Lower lobe of right lung (tissue), 2 donors: ENCODE measurements at places on chromosomes 16 and 17.

DNA sequence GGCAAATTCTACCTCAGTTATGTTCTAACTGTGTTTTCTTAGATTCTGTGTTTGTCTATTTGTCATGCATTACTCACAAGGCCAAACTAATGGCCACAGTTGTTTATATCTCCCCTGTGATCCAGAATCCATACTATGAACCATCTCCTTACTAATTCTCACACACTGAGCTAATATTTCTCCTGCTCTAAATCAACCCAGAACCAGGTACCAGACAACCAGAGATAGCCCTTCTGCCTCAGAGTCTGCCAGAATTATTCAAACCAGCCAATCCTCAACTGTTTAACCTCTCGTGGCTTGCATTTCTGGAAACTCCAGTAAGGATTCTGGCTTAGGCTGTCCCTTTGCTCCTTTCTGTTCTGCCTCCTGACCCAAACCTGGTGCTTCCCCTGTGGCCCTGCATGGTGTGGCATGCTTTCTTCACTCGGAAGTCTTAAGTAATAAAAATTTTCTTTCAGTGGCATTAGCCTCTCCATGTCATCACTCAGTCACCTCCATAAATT is 59.4 kb downstream of the EFCAB5 start:
- DNase-seq = no peak

GRCh38 chr17:1960545-1960912 is 64.6 kb downstream of the RTN4RL1 start:
- DNase-seq = no peak

- DNase-seq = no peak
Observed at GRCh38 chr17:19686400-19687090, 29.8 kb downstream of the SLC47A2 start.

- DNase-seq = no peak
Observed at GRCh38 chr17:31579265-31579664, 187.8 kb downstream of the RAB11FIP4 start.

GRCh38 chr16:89370601-89371000 is 119.8 kb downstream of the ANKRD11 start:
- DNase-seq = no peak

DNA sequence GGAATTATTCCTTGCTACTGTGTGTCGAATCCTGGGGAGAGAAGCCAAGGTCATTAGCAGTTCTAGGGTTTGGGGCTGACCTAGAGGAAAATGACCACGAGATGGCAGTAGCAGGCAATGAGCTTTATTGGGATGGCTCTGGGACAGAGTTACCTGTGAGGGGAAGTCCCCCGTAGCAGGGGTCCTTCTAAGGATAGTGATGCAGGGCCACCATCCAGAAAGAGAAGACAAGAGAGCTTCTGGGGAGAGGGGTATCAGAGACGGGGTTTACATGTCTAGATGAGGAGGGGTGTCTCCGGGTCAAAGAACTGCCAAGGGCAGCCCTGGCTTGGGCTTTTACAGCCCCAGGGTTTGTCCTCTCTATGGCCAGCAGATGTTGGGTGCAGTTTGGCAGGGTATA is 6.4 kb upstream of the GGT6 start:
- DNase-seq = peak; percentile 39

DNA sequence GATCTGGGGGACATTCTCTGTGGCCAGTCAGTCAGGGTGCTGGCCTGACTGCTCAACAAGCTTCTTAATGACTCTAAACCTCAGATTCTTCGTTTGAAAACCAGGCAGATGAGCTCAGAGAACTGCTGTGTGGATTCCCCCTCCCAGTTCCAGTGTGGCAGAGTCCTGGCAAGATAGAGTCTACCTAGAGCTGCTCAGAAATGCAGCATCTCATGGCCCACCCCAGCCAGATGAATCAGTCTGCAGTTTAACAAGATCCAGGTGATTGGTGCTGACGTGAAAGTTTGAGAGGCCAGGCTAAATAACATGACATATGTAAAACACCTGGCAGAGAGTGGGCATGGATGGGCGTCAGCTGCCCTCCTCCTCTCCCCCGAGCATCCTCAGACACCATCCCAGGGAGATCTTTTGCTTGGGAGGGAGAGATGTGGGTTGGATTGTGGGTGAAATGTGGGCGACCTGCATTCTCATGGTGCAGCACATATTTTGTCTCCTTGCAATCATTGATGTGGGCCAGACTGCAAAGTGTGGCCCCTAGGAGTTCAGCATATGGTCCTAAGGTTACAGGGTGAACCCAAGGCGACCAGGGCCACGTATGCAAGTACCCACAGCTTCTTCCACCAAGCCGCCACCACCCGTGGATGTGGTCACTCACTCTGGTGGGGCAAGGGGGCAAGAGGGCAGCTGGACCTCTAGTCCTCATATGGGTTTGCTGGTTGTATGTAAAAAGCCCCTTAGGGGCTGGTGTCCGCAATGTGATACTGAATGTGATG is 19.5 kb downstream of the SOCS3 start:
- DNase-seq = no peak

- no peak for DNase-seq
Observed at GRCh38 chr17:65446838-65447526, 114.5 kb downstream of the AXIN2 start.

- DNase-seq = no peak
Observed at GRCh38 chr17:74218436-74218835, 5.1 kb downstream of the TTYH2 start.

DNA sequence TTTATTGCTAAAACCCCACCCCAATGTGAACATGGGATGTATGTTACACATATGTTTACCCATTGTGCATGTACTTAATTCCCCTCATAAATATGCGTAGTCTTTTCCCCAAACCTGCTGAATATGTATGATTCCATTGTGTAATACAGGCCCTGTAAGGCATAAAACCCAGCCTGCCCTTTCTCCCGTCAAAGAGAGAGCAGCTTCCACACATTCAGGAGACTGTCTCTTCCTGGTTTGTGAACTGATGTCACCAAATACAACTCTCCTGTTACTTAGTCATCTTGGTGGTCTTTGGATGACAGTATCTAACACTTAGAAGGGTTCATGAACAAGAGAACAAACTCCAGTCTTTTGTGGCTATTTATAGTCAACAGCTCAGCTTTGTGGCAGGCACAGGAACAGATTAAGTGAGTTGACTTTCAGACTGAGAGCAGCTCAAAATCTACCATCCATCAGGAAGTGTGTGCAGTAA is 24.7 kb upstream of the TMC7 start:
- DNase-seq = no peak

- no peak for DNase-seq
Observed at GRCh38 chr17:6780886-6781285, 4.9 kb downstream of the FBXO39 start.

DNA sequence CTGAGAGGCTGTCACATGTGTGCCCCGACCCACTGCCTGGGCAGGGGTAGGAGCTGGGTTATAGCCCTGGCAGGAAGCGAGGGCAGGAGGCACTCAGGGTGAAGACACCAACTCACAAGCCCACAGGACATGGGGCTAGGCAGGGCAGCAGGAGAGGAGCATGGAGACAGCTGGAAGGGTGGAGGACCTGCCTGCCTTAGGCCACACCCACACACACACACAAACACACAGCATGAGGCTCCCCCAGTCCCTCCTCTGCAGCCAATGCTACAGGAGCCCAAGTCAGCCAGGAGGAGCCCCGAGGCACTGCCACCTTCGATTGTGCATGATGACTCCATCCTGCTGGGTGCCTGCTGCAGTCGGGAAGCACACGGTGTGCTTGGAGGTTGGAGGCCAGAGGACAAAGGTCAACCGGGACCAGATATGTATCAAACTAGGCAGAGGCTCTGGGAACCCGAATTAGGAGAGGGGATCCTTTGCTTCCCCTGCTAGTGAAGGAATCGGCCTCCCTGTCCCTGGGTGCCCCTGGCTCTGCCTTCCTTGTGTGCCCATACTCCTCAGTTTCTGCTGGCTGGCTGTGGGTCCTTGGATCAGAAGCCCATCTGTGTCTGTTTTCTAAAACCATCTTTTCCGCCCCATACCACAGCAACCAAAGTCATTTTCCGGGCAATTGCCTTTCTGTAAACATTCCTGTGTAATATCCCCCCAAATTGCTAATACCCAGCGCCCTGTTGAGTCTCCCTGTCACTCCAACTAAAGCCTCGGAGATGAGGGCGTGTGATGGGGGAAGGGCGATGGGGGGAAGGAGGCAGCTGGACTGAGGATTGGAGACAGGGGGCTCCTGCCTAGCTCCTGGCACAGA is 20.5 kb downstream of the SRCIN1 start:
- no peak for DNase-seq

GRCh38 chr16:57147381-57148221 is 38.2 kb downstream of the PSME3IP1 start:
- no peak for DNase-seq

- peak; percentile 10 for DNase-seq
Observed at GRCh38 chr17:194828-195602, 13.6 kb upstream of the DOC2B start.

DNA sequence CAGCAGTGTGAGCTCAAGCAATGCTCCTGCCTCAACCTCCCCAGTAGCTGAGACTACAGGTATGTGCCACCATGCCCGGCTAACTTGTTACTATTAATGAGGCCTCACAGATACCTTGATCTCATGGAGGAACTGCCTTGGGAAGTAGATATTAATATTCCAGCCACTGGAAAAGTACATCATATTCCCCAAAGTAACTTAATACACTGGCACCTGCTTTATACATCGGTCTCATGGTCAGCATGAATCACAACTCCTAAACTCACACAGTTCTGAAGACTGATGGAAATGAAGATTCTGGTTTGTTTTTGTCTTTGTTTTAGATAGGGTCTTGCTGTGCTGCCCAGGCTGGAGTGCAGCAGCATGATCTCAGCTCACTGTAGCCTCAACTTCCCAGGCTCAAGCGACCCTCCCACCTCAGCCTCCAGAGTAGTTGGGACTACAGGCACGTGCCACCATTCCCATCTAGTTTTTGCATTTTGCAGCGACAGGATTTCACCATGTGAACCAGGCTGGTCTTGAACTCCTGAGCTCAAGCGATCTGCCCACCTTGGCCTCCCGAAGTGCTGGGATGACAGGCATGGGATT is 28.2 kb downstream of the ADCY9 start:
- DNase-seq = no peak

- DNase-seq = no peak
Observed at GRCh38 chr17:38994026-38994425, 26.8 kb upstream of the FBXO47 start.

- DNase-seq = no peak
Observed at GRCh38 chr17:9217151-9218056, 196.1 kb downstream of the NTN1 start.

DNA sequence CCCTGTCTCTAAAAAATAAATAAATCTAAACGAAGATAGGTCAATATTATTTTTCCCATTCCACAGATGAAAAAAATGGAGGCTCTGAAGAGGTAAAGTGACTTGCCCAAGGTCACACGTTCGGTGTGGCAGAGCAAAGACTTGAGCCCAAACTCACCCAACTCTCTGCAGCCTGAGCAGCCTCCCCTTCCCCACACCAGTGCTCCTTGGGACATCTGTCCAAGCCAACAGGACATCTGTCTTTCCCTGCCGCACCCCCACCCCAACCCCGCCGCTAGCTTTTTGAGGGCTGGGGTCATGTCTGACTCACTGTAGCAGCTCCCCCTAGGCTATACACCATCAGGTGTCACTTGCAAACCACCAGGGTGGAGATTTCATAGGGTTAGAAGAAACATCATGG is 5.2 kb upstream of the BEAN1 start:
- DNase-seq = no peak

DNA sequence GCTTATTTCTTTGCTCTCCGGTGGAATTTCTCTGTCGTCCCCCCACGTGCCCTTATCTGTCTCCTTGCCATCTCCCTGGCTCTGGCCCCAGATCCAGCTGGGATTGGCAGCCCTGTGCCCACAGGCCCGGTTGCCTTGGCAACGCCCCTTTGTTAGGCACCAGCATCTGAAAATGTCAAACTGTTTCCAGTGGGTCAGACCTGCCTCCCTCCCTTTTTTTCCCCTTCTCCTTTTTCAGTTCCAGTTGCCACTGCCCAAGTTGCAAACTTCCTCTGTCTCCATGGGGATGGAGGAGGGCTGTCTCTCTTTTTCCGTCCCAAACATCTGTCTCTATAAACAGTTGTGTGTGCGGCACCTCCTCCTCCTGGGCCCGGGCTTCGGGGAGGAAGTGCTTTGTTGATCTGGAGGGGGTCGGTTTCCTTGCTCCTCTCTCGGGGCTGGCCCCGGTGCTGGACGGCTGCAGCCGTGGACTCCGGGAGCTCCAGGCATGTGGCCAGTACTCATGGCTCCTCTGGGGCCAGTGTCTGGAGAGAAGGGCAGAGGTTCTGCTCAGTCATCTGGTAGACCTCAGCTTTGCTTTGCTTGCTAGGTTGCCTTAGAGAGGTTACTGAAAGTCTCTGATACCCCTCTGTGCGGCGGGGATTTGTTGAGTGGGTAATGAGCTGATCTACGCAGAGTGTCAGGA is 35.3 kb downstream of the SOCS3 start:
- DNase-seq = peak; percentile 81

- DNase-seq = no peak
Observed at GRCh38 chr16:71368958-71369357, 10.4 kb downstream of the CALB2 start.

DNA sequence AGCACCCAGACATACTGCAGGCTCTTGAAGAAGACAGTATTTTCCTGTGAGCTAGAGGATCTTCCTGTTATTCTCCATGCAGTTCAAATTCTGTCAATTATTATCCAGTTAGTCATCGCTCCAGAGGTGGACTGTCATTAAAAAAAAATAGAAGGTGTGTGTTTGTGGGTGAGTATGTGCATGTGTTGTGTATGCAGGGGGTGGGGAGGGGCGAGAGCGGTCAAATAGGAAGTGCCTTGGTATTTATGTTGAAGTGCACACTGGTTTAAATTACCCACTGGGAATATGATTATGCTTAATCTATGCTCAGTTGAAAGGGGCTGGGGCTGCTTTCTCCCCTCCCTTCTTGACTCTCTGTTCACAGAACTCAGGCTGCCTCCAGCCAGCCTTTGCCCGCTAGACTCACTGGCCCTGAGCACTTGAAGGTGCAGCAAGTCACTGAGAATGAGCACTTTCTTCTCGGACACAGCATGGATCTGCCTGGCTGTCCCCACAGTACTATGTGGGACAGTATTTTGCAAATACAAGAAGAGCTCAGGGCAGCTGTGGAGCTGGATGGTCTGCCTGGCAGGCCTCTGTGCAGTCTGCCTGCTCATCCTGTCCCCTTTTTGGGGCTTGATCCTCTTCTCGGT is at the start of gene HSD17B2:
TSS of gene HSD17B2 (plus strand) at position 273 of the 632 bp plus-strand sequence. CDS start at position 445, 172 bp downstream.
- DNase-seq = no peak

GRCh38 chr17:14032234-14032633 is 37.1 kb upstream of the COX10 start:
- no peak for DNase-seq

- DNase-seq = peak; percentile 73
Observed at GRCh38 chr17:42819939-42820535, 4.0 kb downstream of the BECN1 start.

DNA sequence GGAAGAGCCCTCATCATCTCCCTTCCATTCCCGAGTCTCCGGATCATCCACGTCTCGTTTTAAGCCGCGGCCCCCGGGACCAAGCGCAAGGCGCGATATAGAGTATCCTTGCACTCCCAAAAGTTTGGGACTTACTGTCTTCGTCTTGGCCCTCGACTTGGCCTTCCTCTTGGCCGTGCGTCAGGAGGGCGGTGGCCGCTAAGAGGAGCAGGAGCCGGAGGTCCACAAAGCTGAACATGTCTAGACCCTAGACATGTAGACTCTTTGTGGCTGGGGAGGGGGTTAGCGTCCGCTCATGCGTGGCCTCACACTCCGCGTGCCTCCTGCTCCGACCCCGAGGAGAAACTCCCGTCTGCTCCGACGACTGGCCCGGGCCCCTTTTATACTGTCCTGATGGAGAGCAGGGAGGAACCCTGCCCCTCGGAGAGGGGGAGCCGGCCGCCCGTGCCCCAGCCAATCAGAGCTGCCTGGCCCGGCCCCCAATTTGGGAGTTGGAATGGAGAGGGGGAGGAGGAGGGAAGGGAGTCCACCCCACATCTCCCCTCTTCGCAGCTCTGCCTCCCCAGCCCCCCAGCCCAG is at the start of gene COL1A1:
TSS of gene COL1A1 (minus strand) at position 356 of the 579 bp plus-strand sequence. CDS start at position 238, 118 bp downstream.
- no peak for DNase-seq

GRCh38 chr16:21952040-21952792 is 945 bp upstream of the UQCRC2 start:
- peak; percentile 81 for DNase-seq
